ENCODE measurements at places on chromosomes 7 and 10.

- ATAC-seq, result no peak
Observed at GRCh38 chr10:73424478-73424877, 8.9 kb downstream of the MSS51 start.

DNA sequence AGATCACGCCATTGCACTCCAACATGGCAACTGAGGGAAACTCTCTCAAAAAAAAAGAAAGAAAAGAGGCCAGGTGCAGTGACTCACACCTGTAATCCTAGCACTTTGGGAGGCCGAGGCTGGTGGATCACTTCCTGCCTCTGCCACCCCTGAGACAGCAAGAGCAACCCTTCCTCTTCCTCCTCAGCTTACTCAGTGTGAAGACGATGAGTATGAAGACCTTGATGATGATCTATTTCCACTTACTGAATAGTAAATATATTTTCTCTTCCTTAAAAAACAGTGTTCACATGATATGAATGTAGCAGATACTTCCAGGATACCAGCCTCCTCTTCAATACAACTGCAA, 2.1 kb upstream of the ZKSCAN1 start:
- ATAC-seq, result no peak

GRCh38 chr7:35657125-35657524, 37.8 kb downstream of the HERPUD2 start:
- no peak for ATAC-seq

- no peak for ATAC-seq
Observed at GRCh38 chr10:121069061-121069850, 218.1 kb downstream of the WDR11 start.

DNA sequence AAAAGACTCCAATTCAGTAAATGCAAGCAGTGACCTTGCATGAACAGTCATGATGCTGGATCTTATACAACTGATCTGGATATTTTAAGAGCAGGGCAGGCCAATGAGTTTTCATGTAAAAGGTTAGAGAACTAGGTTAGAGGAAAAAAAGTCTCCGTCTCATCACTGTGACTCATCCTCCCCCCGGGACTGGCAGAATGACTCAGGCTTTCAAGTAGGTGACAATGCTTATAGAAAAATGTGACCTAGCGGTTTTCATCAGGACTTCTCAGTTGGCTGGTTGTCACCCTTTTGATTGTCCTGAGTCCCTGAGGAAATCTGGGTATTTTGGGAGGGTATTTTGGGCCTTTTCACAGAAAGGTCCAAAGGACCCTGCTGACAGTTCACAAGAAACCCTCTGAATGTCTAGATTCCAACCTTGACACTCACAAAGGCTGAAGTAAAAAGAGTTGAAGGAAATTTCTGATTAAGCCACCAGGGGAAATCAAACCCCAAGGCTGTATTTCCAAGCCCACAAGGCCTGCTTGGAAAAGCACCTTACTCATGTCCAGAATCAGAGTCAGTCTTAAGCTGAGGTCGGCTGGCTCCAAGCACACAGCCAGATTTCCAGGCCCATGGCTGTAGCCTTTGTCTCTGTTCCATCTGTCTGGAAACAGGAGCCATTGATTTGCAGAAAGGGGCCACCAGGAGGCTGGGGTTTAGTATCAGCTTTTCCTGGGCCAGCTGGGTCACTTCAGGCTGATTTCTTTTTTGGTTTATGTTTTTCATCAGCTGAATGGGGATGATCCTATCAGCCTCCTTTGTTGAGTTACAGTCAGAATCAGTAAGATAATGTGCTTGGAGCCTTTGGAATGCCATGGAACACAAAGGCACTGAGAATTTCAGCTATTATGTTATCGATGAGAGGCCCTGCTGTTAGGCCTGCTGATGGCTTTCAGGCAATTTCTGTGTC, 226.4 kb upstream of the HABP2 start:
- ATAC-seq, result no peak

GRCh38 chr10:3765146-3765545, 19.9 kb downstream of the KLF6 start:
- no peak for ATAC-seq

GRCh38 chr10:12945690-12946359, 55.7 kb downstream of the CCDC3 start:
- ATAC-seq, result no peak

Measured in gastroesophageal sphincter (tissue), 4 donors.